ENCODE measurements at places on chromosomes 1 and 21.
A peak's percentile ranks its signal among the peaks of the same experiment; 100 is the strongest.

DNA sequence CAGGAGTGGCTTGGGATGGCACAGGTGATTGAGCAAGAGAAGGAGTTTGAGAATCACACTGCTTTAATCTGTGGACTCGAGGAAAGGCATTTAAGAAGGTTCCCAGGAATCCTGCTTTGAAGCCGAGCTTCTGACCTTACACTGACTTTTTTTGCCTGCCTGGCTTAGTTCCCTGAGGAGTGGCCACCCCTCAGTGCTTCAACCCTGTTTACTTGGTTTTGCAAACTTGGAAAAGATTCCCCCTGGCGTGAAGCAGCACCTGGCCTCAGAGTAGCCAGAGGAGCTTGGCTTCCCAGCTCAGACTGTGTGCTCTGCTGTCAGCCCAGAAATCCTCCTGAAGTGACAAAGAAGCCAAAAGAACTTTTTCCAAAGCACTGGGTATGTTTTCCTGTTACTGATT is 48.5 kb upstream of the LDLRAP1 start:
- DNase-seq, result no peak

- peak; percentile 30 for DNase-seq
These were observed 131.8 kb upstream of the SGIP1 start for GRCh38 chr1:66402194-66402593.

DNA sequence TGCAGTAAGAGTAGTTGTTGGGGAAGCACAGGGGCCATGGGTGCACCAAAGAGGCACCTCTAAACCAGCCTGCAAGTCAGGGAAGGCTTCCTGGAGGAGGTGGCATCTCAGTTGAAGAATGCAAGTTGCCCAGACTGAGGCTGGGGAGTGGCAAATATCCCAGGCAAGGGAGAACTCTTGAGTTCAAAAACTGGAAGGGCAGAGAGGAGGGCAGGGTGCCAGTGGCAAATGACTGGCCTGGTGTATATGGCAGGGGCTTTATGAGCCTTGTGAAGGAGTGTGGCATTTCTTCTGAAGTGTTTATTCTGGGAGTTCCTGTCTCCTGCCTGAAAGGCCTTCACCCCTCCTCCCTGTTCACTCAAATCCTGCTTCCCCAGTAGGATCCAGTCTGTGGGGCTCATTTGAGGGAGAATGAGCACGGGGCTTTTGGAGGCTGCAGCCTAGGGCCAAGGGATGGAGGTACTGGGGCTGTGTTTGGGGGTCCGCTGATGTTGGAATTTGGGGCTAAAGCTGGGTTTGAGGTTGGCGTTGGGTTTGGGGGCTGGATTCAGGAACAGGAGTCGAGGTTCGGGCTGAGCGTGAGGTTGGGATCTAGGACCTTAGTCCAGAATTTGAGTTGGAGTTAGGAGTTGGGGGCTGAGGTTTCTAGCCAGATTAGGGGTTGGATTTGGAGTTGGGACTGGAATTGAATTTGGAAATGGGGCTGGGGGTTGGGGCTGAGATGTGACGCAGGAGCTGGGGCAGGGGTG is at the start of gene TMEM125:
TMEM125 (plus strand) TSS at position 357 of the 749 bp plus-strand sequence. CDS start 2,740 bp downstream, outside the sequence.
- DNase-seq, result peak; percentile 76

- no peak for DNase-seq
These were observed 259.7 kb upstream of the VAMP3 start for GRCh38 chr1:7511381-7511780.

GRCh38 chr1:110190282-110190929 is 19.7 kb upstream of the KCNC4 start:
- DNase-seq, result peak; percentile 88

GRCh38 chr1:33721301-33721815 is 142.5 kb upstream of the HMGB4 start:
- DNase-seq, result no peak

DNA sequence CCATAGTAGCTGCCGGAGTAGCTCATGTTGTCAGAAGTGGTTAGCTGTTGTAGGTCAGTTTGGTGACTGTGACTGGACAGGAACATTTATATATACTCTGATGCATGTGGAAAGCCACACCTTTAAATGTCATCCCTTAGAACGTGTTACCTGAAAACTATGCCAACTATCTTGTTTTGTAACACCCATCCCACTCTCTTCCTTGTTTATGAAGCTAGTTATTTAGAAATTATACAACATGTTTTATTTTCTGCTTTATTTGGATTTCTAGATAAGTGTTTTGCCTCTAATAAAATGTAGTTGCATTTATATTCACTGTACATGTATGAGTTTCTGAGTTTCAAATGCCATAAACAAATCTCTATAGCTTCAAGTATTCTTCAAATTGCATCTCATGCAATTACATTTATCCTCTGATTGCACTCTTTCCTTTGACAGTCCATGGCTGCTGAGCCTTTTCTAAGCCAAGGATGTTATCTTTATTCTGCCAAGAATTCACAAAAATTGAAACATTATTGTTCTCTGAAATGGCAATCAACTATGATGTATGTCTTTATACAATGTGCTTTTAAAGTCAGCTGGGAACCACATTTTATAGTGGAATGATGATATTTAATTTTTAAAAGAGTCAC is at the start of gene KRTAP19-7:
KRTAP19-7 (minus strand) TSS at position 51 of the 632 bp plus-strand sequence; CDS start at position 26, 25 bp downstream.
- no peak for DNase-seq

GRCh38 chr1:74517599-74518051 is 5.2 kb upstream of the LRRC53 start:
- DNase-seq, result no peak

- no peak for DNase-seq
These were observed 17.8 kb downstream of the CHD5 start for GRCh38 chr1:6162341-6162740.

DNA sequence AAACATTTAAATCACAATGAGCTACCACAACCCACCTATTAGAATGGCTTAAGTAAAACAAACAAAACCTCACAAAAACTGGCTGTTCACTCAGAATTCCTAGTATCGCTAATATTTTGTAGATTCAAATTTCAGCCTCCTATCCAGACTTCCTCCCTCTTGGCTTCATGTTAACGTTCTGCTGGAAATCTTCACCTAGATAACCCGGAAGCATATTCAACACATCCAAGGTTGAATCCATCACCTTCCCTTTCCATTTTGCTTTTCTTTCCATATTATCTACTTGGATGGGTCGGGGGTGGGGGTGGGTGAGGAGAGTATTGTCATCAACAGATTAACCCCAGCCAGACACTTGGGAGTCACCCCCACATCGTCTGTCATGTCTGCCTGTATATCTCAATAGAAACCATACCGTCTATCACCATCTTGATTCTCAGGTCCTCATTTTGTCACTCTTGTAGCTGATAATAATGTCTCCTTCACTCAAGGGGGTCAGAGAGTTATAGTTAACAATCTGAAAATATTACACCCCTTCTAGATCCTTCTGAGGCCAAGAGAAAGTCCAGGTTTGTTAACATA is 1.7 kb upstream of the DPH5 start:
- DNase-seq, result no peak

- DNase-seq, result no peak
These were observed 58.4 kb downstream of the LAMC2 start for GRCh38 chr1:183244466-183244865.

DNA sequence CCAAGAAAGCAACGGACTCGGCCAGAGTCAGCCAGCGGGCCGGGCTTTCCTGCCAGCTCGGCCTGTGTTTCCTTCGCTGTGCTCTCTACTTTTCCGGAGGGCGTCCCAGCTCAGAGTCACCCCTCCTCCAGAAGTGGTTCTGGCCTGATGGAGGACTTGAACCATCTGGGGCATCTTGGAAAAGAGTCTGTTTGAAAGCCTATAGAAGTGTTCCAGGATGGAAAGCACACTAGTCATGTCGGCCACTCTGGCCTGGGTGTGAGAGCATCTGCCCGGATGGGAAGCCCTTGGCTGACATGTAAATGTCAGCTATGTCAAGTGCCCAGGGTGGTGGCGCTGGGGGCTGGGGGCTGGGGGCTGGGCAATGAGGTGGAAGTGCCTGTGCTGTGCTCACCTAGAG is 113.4 kb downstream of the DHRS3 start:
- no peak for DNase-seq

- no peak for DNase-seq
These were observed 37.1 kb upstream of the COL11A1 start for GRCh38 chr1:103145449-103145848.

- DNase-seq, result no peak
These were observed 2.8 kb downstream of the ALDH4A1 start for GRCh38 chr1:18899363-18900049.

- no peak for DNase-seq
These were observed 212.6 kb downstream of the GREM2 start for GRCh38 chr1:240399381-240399780.

DNA sequence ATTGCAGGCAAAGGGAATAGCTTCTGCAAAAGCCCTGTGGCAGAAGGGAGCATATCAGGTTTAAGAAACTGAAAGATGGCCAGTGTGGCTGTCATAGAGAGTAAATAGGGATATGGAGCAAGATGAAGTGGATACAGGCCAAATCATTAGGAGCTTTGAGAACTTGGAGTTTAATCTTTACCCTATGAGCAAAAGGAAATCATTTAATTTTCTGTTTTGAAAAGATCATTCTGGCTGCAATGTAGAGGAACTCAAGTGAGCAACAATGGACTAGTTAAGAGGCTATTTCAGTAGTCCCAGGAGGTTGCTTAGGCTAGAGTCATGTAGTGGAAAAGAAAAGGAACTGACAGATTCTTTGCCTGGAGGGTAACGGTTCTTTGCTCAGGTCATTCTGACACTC is 47.2 kb downstream of the RAP1A start:
- DNase-seq, result no peak

- DNase-seq, result no peak
These were observed 29.1 kb upstream of the NFIA start for GRCh38 chr1:61053226-61053711.

GRCh38 chr1:174946031-174946430 is 53.7 kb upstream of the CACYBP start:
- no peak for DNase-seq

- DNase-seq, result no peak
These were observed 27.8 kb upstream of the NFASC start for GRCh38 chr1:204842892-204843291.

- DNase-seq, result no peak
These were observed 250.2 kb downstream of the LTN1 start for GRCh38 chr21:28742527-28742926.

- peak; percentile 25 for DNase-seq
These were observed 5.5 kb downstream of the PGLYRP4 start for GRCh38 chr1:153343040-153343681.

DNA sequence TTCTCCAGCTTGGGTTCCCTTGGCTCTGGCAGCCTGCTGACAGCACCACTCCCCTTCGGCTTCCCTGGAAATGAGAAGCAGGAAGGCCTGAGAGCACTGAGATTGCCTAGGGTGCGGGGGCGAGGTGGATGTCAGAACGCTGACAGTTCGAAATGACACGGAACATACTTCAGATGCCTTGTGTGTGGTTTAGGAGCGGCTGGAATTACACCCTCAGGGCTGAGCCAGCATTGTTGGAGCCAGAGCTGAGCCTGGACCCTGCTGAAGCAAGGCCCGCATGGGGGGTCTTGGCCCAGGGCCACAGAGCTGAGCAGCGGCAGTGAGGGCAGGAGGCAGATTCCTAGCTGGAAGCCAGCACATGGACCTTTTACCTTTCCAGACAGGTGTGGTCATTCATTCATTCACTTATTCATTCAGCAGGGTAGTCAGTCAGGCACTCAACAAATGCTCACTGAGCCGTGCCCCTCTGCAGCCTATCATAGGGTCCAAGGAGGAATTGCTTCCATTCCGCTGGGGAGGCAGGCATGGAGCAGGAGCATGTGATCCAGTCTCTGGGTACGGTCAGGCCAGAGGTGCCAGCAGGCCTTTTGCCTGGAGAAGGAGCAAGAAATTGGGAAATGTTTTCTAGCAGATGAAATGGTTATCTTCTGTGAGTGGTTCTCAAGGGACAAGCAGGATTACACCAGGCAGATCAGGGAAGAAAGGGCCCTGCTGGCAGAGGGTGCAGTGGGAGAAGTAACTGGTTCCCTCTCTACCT is 6.6 kb upstream of the FOXE3 start:
- DNase-seq, result no peak

GRCh38 chr1:205484985-205485967 is 19.2 kb upstream of the CDK18 start:
- DNase-seq, result peak; percentile 83

- no peak for DNase-seq
These were observed 576 bp downstream of the SMIM12 start for GRCh38 chr1:34858901-34859445.

DNA sequence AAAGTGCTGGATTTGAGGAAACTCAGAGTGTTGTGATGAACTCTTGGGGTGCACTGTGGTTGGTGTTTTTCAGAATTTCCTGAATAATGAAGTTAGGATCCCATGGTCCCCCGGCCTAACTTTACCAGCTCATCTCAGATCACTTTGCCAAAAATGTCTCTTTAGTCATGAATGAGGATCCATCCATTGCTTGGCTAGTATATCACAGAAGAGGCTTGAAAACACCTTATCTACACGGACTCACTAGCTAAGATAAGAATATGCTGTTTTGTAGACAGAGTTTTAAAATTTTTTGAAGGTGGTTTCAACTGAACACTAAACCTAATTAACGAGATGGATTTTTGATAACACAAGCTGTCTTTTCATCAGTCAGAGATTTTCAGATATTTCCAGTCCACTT is 53.8 kb downstream of the IVNS1ABP start:
- no peak for DNase-seq

- no peak for DNase-seq
These were observed 1.5 kb upstream of the S100A14 start for GRCh38 chr1:153617663-153618062.

GRCh38 chr1:97832481-97832880 is 88.4 kb downstream of the DPYD start:
- peak; percentile 54 for DNase-seq

DNA sequence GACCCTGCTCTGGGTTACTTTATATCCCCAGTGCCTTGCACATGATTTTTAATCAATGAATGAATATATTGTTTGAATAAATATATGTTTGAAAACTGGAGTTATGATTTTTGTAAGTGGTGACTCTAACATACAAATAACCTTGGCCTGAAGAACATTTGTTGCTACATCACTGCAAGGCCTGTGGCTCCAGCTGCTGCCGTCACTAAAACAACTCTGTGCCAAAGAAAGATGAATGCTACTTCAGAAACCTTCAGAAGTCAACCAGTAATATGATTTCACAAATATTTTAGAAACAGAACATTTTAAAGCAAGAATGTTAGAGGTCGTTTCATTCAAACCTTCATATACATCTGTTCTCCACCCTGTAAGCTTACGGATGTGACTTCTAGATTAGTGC is 60.6 kb upstream of the SEC16B start:
- no peak for DNase-seq

- DNase-seq, result no peak
These were observed 329.2 kb downstream of the SEC16B start for GRCh38 chr1:177640687-177641086.

- DNase-seq, result no peak
These were observed 223.0 kb downstream of the PLA2G4A start for GRCh38 chr1:187051618-187052232.

DNA sequence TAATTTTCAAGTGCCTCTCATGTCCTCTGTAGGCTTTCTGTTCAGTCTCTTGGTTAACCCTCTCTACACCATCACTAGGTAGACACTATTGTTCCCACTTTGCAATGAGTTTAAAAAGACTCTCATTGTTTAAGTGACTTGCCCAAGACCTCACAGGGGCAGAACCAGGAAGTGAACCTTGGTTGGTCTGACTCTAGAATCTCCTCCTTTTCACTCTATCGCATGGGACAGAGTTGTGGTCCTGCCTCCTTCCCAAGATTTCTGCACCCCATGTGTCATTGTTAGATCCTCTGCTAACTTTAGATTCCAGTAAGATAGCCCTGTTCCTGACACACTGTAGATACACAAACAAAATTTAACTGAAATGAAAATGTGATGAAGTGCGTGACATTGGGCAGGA is 481.7 kb upstream of the USP24 start:
- DNase-seq, result no peak

- DNase-seq, result no peak
These were observed 118.9 kb downstream of the RGS21 start for GRCh38 chr1:192435704-192436103.

GRCh38 chr1:87077959-87078639 is 163.7 kb downstream of the HS2ST1 start:
- no peak for DNase-seq

Data from DMS79 treated with DMSO at 0.1 percent for 48 hours (cell line).